ENCODE measurements at places on chromosomes 12 and 14. TPM values are rescaled to one million over a fixed set of nuclear protein-coding genes. Genes with fewer than 3 reads are reported as not detected.

DNA sequence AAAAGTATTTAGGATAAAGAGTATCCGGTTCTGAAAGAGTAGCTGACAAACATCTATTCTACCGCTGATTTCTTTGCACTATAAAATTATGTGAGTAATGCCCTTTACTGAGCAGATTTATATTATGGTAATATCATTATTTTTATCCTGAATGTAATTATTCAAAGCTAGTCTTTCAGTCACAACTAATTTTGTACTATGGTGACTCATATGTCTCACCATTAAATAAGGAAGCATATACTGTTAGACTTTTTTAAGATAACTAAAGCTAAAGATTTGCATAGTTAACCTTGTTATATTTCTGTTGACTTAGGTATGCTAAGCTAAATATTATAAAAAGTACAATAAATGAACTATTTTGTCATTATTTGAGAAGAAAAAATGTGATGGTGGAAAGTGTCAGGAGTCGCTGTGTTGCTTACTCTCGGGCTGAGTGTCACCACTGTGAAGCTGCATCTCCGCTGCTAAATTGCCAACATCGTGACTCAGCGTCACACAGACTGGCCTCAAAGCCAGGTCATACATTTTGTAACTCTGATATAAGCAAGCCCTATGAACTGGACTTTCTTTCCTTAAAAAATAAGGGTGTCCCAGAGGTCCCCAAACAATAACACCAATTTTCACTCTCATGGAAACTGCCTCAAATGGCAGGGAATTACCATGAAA, 69.1 kb upstream of the SSTR1 start:
- H3K36me3 ChIP-seq, result no peaks in the 10 kb centered on the region
- H3K4me3 ChIP-seq, result no peak overlapping the region
- no peak for DNase-seq
- H3K4me1 ChIP-seq, result no peaks in the 10 kb centered on the region
- H3K27me3 ChIP-seq, result no peaks in the 10 kb centered on the region

DNA sequence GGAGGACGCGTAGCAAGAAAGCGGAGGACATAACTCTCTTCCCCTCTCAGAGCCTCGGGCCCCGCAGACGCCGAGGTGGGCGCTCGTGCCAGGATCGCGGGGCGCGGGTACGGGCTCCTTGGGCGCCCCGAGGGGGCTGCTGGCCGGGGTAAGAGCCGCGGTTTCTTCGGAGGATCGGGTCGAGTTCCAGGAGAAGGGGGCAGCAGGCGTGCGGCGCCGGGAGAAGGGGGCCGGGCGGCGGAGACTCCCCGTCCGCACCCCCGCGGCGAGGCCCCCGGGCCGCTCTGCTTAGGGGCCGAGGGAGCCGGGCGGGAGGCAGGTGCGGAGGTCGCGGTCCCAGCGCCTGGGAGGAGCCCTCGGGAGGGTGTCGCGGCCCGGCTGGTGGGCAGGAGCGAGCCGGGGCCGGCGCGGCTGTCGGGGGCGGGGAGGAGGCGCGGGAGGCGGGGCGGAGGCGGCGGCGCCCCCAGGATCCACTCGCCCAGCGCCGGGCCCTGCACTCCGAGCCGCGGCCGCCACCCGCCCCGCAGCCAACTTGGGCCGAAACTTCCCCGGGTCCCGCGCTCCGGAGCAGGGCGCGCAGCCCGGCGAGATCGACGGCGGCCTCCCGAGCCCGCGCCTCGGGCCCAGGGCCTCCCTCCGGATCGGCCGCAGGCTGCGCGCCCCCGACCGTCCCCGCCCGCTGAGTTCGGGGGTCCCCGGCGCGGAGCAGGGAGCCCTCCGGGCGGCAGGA, 64.4 kb downstream of the FBXL14 start:
- peaks cover 35% of the 10 kb centered on the region for H3K4me1 ChIP-seq
- no peak for DNase-seq
- H3K4me3 ChIP-seq, result peak overlapping the region; percentile 68

DNA sequence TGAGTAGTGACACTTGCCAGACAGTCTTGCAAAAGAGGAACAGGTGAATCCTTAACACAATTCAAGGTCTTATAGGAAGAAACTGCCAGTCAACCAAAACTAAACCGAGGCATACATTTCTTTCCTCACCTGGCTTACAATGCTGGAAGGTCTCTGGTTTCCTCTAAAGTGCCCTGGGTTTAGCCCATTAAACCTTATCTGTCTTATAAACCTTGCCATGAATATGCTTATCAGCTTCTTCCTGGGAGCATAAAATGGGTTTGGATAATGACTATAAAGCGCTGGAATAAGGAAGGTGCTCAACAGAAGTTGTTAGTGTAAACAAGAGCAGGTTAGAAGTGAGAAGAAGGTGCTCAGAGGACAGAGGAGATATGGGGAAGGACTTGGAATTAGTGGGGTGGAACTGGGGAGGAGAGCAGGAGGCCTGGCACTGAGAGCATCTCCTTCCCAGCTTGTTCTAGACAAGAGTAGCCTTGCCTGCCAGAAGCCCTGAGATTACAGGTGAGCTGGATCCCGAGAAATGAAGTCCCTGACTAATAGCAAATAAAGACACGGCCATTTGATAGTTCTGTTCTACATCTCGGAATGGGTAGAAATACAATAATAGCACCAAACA, 14.1 kb upstream of the GPRC5A start:
- DNase-seq, result no peak
- no peaks in the 10 kb centered on the region for H3K27me3 ChIP-seq
- no peaks in the 10 kb centered on the region for H3K4me1 ChIP-seq
- no peaks in the 10 kb centered on the region for H3K36me3 ChIP-seq

DNA sequence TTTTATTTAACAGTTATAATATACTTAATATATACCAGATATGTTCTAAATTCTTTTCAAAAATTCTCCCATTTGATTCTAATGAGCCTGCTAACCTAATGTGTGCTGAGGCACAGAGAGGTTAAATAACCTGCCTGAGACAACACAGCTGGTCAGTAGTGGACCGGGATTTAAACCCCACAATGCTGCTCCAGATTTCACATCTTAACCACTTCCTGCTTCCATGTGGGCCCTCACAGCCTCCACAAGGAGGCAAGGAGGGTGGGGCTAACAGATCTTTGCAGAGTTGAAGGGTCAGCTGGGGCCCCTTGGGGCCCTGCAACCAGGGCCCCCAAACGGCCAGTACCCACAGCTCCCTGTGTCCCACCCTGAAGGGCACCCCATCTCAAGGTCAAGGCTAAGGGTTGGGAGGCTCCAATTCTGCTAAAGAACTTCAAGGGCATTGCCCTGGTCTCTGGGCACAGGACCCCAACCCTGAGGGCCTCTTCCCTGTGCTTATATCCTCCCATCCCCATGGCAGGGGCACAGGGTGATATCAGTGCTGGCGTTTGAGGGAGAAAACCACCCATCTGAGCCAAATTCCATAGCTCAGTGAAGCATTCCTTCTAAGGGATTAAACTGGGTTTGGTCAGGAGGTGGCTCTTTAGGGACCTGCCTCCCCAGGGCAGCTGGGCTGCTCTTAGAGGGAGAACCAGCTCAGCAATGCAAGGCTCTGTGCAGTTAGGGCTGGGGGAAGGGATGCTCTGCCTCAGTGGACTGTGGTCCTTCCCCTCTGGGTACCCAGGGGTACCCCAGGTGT, 2.2 kb downstream of the KRT80 start:
- peaks cover 64% of the 10 kb centered on the region for H3K4me1 ChIP-seq
- no peak for DNase-seq
- no peaks in the 10 kb centered on the region for H3K27me3 ChIP-seq
- no peak overlapping the region for H3K27ac ChIP-seq
- H3K36me3 ChIP-seq, result no peaks in the 10 kb centered on the region

DNA sequence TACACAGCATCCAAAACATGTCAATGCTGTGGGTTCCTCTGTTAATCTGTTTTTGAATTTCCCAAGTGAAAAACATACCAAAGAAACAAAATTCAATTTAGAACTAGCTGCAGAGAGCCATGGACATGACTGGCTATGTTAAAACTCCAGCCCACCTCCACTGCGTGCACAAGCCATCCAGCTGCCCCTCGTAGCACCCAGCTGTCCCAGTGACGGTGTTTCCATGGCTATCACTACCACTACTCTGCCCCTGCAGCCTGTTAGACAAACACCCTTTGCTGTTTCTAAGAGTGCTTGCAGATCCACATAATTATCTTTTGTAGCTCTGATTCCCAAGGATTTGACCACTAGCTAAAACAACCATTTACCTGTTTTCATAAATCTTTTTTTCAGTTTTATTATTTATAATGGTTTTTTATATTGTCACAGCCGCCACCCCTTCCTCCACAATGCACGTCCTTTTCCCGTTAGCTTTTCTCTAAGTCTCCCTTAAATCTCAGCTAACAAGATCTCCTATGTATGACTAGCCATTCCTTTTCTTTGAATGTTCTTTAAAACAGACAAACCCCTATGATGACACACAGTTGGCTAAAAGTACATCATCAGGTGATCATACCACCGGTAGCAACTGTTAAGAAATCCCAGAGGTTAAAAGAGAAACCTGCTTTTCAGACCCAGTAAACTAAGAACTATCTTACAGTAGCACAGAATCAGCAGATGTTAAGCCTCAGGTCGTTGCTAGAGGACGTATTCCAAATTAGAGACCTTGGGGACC, 37.8 kb upstream of the NAA30 start:
- H3K4me3 ChIP-seq, result no peak overlapping the region
- DNase-seq, result no peak
- H3K36me3 ChIP-seq, result no peaks in the 10 kb centered on the region
- H3K4me1 ChIP-seq, result no peaks in the 10 kb centered on the region
- H3K27ac ChIP-seq, result no peak overlapping the region

NRL gene
- 1.8 TPM for total RNA-seq

MDGA2 gene
- not detected for total RNA-seq

PRKD1 gene
- 12.8 TPM for total RNA-seq

SMCO3 gene
- total RNA-seq, result not detected

ZDHHC22 gene
- total RNA-seq, result not detected

Measured in esophagus muscularis mucosa (tissue), 4 donors.